ENCODE measurements at places on chromosomes 5 and 9. TPM values are rescaled to one million over a fixed set of nuclear protein-coding genes. Genes with fewer than 3 reads are reported as not detected.

- peaks cover 13% of the 10 kb centered on the region for H3K4me1 ChIP-seq
- no peak for DNase-seq
- peaks cover 65% of the 10 kb centered on the region for H3K27me3 ChIP-seq
These were observed 21.7 kb upstream of the OLFM1 start for GRCh38 chr9:135065804-135066203.

DNA sequence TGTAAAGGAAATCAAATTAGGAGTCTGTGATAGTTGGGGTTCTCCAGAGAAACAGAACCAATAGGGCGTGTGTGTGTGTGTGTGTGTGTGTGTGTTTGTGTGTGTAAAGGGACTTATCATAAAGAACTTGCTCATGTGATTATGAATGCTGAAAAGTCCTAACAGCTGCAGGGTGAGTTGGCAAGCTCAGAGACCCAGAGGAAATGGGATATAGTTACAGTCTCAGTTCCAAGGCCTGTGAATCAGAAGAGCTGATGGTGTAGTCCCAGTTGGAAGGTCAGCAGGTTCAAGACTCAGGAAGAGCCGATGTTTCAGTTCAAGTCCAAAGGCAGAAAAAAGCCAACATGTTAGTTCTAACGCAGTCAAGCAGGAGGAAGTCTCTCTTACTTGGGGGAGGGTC, 214.2 kb downstream of the ELAVL2 start:
- H3K27ac ChIP-seq: no peak overlapping the region
- peaks cover 11% of the 10 kb centered on the region for H3K36me3 ChIP-seq
- no peaks in the 10 kb centered on the region for H3K4me1 ChIP-seq
- DNase-seq: no peak

Gene DEPDC1B
- total RNA-seq: 60.4 TPM

- no peak for DNase-seq
- no peaks in the 10 kb centered on the region for H3K27me3 ChIP-seq
- no peak overlapping the region for H3K4me3 ChIP-seq
- H3K4me1 ChIP-seq: peaks cover 12% of the 10 kb centered on the region
- no peaks in the 10 kb centered on the region for H3K36me3 ChIP-seq
These were observed 96.7 kb upstream of the SMIM23 start for GRCh38 chr5:171688696-171689495.

Gene ADAM19
- 11.3 TPM for total RNA-seq

DNA sequence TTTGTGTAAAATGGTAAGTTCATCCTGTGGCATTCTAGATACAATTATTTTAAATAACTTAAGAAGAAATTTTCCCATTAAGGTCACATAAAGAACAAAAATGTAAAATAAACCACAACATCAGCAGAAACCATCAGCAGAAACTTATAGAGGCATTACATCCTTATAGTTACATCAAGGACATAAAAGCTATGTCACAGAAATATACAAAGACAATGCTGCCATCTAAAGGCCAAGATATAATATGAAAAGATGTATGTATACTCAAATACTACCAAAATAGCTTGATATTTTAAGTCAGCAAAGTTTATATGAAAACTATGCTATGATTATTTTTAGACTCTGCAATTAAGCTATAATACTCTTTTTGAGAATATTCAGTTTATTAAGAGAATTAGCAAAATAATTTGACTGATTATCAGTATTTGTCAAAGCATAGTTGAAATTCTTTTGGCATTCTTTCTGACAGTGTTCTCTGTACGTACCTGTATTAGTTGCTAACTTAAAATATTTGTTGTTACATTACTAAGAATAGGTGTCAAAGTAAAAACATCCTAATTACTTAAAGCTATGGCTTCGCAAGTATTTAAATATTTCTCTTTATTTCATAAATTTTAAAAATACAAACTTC, 36.2 kb downstream of the FBXL17 start:
- H3K4me1 ChIP-seq: no peaks in the 10 kb centered on the region
- no peak overlapping the region for H3K27ac ChIP-seq
- H3K36me3 ChIP-seq: no peaks in the 10 kb centered on the region
- no peak overlapping the region for H3K4me3 ChIP-seq
- no peaks in the 10 kb centered on the region for H3K27me3 ChIP-seq
- DNase-seq: no peak

DNA sequence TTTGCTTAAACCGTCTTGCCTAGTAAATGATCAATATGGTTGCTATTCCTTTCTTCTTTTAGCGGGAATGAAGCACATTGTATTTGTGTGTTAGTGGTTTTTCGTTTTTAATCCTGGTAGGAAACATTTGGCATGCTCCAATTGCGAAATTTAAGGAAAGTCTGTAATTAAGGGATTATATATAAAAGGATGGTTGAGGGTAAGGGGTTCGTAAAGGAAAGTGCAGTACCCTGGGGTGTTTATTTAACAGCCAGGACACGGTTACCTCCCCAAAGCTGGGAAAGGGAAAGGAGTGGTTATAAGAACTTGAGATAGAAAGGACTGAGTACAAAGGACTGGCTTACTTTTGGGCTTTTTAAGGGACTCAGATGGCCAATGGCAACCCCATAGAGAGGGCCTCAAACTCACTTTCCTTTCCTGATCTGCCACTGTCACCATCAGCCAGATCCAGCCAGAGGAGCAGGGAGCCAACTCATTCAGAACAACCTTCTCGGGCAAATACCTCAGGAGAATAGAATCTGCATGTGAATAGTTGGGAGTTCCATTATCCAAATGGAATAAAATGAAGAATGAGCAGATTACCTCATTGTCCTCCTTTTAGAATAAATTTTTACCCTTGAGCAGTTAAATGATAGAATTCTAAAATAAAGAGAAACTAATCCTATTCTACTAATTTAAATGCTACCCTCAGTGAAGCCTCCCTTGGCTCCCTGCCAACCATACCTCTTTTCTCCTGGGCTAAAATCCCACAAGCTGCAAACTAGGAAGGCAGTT, 117.7 kb downstream of the SNCAIP start:
- peaks cover 11% of the 10 kb centered on the region for H3K36me3 ChIP-seq
- H3K27ac ChIP-seq: no peak overlapping the region
- no peak for DNase-seq
- H3K4me3 ChIP-seq: no peak overlapping the region

DNA sequence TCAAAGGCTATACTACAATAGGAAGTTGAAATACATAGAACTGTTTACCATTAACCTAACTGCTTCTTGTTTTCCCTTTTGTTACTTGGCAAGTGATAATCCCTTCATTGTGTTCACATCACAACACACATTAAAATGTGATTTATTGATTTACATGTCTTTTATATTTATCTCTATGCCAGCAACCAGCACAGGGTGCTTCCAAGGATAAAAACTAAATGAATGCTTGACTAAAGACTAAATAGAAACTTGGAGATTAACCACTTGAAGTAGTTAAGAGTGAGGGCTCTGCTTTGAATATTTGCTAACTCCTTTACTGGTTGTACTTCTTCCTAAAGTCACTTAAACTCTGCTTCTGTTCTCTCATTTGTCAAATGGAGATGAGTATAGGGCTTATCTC, 1730.6 kb downstream of the EFNA5 start:
- DNase-seq: no peak
- peaks cover 3% of the 10 kb centered on the region for H3K36me3 ChIP-seq
- no peaks in the 10 kb centered on the region for H3K27me3 ChIP-seq
- H3K4me3 ChIP-seq: no peak overlapping the region
- no peak overlapping the region for H3K27ac ChIP-seq
- no peaks in the 10 kb centered on the region for H3K4me1 ChIP-seq

Gene ZNF454
- total RNA-seq: 0.26 TPM

DNA sequence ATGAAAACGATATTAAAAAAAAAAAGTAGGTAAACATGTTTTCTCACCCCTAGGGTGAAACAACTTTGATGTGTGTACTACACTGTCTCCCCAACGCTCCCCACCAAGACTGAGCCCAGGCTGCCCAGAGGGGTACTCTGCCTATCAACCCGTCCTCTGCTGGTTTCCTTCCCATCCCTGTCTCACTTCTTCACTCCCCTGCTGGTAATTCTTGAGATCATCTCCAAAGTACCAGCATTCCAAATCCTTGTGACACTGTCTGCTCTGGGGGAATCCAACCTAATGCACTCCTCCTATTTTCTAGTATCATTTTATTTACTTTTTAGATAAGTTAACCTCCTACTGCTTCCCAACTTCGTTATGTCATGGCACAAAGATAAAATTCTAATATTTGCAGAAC, 6.3 kb upstream of the APTX start:
- no peaks in the 10 kb centered on the region for H3K4me1 ChIP-seq
- no peak overlapping the region for H3K4me3 ChIP-seq
- H3K27me3 ChIP-seq: no peaks in the 10 kb centered on the region
- H3K36me3 ChIP-seq: no peaks in the 10 kb centered on the region
- H3K27ac ChIP-seq: no peak overlapping the region

DNA sequence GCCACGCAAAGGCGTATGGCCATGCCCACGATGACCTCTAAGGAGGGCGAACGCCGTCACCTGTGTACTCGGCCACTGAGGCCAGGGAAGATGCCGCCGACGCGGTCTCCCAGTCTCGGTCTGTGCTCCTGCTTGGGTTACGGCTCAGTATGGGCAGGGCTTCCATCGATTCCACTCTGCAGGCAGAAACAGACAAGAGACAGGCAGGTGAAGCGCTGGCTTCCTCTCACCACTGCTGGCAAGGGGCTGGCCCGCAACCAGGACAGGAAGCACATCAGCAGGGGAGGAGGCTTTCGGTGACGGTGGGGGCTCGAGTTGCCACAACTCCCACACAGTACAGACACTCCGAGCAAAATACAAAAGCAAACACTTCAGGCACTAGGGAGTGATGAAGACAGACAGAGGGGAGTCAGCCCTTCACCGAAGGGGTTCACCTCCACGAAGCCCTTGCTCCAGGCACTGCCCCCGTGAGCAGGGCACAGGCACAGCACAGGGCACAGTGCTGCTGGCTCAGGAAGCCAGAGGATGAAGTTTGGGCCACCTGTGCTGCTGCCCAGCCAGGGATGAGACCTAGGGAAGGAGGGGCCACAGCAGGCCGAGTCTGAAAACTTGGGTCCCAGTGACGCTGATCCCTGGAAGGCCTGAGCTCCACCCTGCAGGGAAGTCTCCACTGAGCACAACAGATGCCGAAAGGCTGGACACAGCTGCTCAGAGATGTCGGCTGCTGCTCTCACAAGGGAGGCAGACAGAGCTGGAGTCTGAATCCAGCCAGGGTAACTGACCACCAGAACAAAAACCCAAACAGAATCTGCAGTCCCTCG, 91.3 kb downstream of the CAMSAP1 start:
- DNase-seq: no peak
- no peak overlapping the region for H3K4me3 ChIP-seq
- no peaks in the 10 kb centered on the region for H3K4me1 ChIP-seq
- H3K36me3 ChIP-seq: peaks cover 33% of the 10 kb centered on the region
- H3K27ac ChIP-seq: no peak overlapping the region

DNA sequence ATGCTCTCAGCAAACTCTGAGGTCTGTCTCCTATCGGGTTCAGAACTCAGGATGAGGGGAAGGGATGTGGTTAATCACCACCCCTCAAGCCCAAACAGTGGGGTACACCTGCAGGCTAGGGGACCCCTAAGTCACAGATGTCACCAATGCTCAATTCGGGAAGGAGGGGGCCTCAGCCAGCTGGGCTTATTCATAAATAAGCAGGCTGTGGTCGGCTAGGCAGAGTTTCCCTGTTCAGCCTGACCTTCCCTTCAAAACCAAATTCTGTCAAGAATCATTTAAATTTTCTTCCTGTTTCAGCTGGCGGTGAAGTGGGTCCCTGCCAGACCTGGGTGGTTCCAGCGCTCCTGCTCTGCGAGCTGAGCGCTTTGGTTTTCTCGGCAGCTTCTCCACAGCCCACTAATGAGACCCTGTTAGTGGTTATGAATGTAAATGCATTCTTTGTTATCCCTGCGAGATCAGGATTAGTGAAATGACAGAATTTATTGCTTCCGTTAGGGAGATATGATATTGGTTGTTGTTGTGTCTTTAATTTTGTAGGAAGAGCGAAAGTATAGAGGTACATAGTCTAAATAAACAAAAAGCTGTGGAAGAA, 68.3 kb downstream of the AK8 start:
- no peak overlapping the region for H3K27ac ChIP-seq

Gene SOHLH1
- not detected for total RNA-seq

DNA sequence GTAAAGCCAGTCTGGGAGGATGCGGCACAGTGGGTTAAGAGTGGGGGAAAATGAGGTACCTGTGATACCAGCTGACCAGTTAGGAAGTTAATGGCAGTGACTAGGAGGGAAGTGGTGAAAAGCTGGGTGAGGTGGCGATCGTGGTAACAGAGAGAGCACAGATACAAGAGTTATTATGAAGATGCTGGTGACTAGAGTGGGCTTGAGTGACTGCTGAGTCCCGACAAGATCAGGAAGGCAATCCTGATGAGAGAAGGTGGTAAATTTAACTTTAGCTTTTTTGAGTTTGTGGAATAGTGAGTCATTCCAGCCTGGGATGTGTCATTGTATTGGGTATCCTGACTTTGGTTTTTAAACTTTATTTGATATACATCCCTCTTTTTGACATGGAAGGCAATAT, 38.8 kb downstream of the CMYA5 start:
- no peak overlapping the region for H3K4me3 ChIP-seq
- no peaks in the 10 kb centered on the region for H3K36me3 ChIP-seq
- DNase-seq: no peak
- H3K27me3 ChIP-seq: peaks cover 29% of the 10 kb centered on the region
- H3K4me1 ChIP-seq: no peaks in the 10 kb centered on the region

DNA sequence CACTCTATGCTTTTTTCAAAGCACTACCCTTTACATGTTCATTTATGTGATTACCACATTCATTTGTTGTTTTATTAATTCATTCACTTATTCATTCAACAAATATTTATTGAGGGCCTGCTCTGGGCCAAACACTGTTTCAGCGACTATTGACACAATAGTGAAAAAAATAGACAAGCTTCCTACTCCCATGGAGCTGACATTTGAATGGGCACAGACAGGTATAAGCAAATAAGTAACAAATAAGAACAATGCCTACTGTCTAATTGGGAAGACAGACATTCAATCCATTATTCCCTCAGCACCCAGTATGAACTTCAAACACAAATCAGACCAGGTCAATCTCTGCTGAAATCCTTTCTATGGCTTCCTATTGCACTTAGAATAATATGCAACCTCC, 156.9 kb upstream of the NR3C1 start:
- H3K4me3 ChIP-seq: no peak overlapping the region
- no peaks in the 10 kb centered on the region for H3K36me3 ChIP-seq
- DNase-seq: no peak
- H3K4me1 ChIP-seq: no peaks in the 10 kb centered on the region

Gene KCTD16
- total RNA-seq: 0.52 TPM

Gene ZNF354C
- 12.2 TPM for total RNA-seq

GRCh38 chr5:108983461-108984092, 235.9 kb downstream of the FER start:
- H3K27me3 ChIP-seq: no peaks in the 10 kb centered on the region
- H3K4me3 ChIP-seq: no peak overlapping the region
- H3K27ac ChIP-seq: no peak overlapping the region
- no peak for DNase-seq

Gene PHF24
- 0.63 TPM for total RNA-seq

Gene ST8SIA4
- 5.9 TPM for total RNA-seq
